T-helper 1 cell (primary cell): ENCODE measurements at places on chromosomes 13 and 19.

GRCh38 chr13:71593566-71593965 is 273.4 kb downstream of the DACH1 start:
- no peak for DNase-seq

GRCh38 chr13:28984825-28985224 is 164.7 kb downstream of the MTUS2 start:
- DNase-seq = no peak

- DNase-seq = no peak
Measured at GRCh38 chr19:4052114-4052992, 14.3 kb downstream of the ZBTB7A start.

- DNase-seq = no peak
Measured at GRCh38 chr13:58302349-58302748, 670.8 kb downstream of the PCDH17 start.

DNA sequence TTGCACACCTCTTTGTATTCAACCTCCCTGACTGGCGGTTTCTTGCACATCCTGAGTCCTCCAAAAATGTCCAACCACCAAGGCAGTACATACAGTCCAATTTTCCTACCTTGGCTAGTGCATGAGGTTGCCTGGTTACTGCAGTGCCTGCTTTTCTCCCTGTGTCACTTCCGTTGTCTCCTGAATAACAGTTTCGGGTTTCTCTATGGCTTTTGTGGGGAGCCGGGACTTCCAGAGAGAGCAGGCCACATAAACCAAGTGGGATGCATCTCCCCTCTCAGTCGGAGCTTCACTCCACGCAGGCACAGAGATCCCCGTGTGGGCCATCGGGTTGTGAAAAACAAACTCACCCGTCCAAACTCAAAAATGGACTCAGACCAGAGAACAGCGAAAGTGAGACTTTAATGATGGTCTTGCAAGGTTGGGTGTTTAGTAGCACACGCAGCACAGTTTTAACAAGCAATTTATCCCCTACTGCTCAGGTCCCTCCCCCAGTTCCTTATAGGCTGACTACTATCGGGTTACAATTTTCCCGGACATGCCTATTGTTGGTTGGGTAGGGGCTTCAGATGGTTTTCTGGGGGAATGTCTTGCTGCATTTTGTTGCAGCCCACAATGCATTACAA is 173.1 kb downstream of the POU4F1 start:
- no peak for DNase-seq

- no peak for DNase-seq
Measured at GRCh38 chr13:93254775-93255174, 28.2 kb downstream of the GPC6 start.

- no peak for DNase-seq
Measured at GRCh38 chr19:11697284-11697855, 41.4 kb downstream of the ZNF823 start.
